ENCODE measurements at places on chromosomes 7 and 10.

DNA sequence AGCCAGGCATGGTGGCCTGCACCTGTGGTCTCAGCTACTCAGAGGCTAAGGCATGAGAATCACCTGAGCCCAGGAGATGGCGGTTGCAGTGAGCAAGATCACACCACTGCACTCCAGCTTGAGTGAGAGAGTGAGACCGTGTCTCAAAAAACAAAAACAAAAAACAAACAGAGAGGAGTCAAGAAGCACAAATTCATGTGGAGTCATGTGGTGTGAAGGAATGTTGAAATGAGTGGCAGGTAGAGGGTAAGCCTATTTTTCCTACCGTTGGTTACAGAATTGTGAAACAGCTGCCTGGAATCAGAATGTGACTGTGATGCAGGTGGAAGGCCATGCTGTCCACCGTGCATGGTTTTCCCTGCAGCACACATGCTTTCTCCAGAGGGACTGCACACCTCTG lies 23.7 kb upstream of the NUB1 start:
- no peak for DNase-seq

GRCh38 chr7:16369855-16370254 lies 51.5 kb downstream of the CRPPA start:
- DNase-seq = no peak

GRCh38 chr10:36281831-36282331 lies 639.8 kb upstream of the FZD8 start:
- DNase-seq = no peak

DNA sequence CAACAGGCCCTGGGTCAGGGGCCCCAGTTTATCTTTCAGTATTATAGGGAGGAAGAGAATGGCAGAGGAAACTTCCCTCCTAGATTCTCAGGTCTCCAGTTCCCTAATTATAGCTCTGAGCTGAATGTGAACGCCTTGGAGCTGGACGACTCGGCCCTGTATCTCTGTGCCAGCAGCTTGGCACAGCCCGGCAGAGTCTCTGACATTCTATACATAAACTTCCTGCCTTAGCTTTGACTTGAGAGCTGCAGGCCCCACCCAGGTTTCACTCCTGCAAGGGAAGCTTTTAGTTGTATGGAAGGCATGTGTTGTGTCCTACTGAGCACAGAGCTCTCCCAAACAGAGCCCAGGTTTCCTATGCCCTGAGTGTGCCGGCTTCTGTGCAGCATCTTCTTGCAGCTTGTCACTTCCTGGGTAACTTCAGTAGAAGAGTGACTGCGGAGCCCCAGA lies 205.6 kb upstream of the PRSS58 start:
- no peak for DNase-seq

- no peak for DNase-seq
Observed at GRCh38 chr10:28190196-28190595, 112.7 kb downstream of the MPP7 start.

- no peak for DNase-seq
Observed at GRCh38 chr7:95476072-95476847, 9.5 kb upstream of the ASB4 start.

GRCh38 chr7:134248196-134248595 lies 68.5 kb downstream of the SLC35B4 start:
- DNase-seq = no peak

- no peak for DNase-seq
Observed at GRCh38 chr7:158473221-158473620, 114.4 kb downstream of the PTPRN2 start.
